ENCODE measurements at places on chromosomes 6 and 20. TPM values are rescaled to one million over a fixed set of nuclear protein-coding genes. Genes with fewer than 3 reads are reported as not detected.

ZC3H12D gene
- total RNA-seq, result 0.99 TPM

HCK gene
- total RNA-seq, result 11.5 TPM

DNA sequence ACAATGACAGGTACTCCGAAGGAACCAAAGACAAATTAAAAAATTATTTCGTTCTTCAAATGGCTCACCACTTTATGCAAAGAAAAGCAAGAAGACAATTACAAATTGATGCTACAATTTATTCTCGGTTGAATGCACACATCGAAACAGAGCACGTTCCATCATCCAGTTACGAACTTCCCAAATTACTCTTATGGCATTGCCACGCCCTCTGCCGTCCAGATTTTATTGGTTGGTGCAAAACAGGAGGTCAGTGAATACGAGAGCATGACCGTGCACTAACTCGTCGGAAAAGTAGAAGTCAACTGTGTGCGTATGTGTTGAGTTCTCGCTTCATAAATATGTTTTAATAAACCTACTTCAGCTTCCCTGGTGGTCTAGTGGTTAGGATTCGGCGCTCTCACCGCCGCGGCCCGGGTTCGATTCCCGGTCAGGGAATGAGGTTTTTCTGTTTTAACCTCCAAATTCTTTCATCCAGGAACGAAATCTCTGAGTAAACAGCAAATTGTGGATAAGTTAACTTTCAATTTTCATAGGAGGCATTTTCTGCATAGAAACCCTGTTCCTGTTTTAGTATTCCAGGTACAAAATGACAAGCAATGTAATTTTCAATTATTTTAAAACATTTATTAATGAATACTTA is 23.2 kb downstream of the ZNF311 start:
- DNase-seq, result peak; percentile 94

DNA sequence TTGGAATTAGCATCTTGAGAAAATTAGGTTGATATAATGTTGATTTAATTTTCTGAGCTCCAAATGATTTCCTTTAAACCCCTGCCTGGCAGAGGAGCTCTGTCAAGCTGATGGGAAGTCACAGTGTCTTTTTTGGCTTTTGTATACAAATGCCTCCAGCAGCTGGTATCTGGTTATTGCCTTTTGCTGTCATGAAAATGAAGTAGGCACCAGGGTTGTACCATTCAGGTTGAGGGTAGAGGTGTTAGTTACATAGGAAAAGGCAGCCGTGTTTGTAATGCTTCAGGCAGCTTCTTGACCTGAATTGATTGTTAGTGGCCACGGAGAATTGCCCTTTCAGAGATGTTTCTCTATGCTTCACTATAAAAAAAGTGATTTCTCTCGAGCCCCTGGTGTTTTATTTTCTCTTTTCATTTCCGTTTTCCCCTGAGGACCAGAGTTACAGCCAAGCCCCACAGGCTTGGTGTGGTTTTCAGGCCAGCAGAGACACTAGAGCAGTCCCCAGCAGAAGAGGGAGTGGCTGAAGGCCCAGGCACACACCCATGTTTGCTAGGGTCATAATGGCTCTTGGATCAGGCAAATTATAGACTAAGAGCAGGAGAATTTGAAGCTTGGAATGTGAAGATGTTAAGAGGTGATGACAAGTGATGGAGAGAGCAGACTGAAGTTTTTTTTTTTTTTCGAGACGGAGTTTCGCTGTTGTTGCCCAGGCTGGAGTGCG is 21.6 kb downstream of the CMTR1 start:
- DNase-seq, result no peak

GRCh38 chr6:169363590-169363989 is 109.9 kb upstream of the THBS2 start:
- no peak for DNase-seq
